Activated CD4-positive, CD25-positive, alpha-beta regulatory T cell (primary cell): ENCODE measurements at places on chromosomes 7 and 10.
A peak's percentile ranks its signal among the peaks of the same experiment; 100 is the strongest.

- no peak for DNase-seq
Measured at GRCh38 chr7:96246919-96247318, 75.0 kb downstream of the SLC25A13 start.

DNA sequence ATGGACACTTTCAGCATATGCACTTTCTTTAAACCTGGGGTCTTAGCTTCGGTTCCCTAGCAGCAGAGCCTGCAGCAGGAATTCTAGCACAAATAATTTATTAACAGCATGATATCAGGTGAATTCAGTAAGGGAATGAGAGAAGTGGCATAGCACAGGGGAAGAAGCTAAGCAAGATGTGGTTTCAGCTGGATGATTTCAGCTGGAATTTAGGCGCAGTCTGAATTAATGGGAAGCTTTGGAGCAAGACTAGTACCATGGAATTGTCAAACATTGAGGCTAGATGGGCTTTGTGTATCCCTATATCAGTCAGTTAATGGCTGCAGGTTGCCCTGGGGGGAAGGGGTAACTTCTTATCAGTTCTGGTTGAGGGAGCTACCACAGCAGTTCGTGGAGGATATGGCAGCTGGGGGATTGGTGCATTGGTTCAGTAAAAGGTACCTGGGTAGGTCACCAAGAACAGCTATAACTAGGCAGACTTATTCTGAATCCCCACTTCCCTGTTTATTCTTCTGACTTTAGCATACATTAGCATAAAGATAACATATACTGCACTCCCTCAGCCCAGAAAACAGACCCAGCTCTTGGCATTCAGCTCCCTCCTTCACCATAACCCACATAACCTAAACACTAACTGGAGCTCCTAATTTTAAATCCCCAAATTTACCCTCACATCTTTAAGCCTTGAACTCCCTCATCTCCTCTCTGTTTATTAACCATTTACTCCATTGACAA lies 46.8 kb upstream of the NAMPT start:
- no peak for DNase-seq

DNA sequence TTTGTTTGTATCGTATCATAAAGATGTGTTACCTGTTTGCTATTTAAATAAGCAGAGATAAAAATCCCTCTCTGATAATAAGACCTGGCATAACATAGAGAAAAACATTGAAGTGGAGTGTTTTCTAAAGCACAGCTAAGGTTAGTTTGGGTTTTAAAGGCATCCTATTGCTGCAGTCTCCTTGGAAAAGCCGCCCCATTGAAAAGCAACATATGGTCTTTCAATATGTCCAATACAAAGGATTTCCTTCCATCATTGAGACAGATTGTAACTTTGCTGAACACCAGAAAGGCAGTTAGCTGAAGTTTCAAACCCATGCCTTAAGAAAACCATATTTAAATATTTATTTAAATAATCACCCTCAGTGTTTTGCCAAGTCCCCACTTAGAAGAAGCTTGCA lies 898.5 kb upstream of the KCND2 start:
- DNase-seq: no peak

DNA sequence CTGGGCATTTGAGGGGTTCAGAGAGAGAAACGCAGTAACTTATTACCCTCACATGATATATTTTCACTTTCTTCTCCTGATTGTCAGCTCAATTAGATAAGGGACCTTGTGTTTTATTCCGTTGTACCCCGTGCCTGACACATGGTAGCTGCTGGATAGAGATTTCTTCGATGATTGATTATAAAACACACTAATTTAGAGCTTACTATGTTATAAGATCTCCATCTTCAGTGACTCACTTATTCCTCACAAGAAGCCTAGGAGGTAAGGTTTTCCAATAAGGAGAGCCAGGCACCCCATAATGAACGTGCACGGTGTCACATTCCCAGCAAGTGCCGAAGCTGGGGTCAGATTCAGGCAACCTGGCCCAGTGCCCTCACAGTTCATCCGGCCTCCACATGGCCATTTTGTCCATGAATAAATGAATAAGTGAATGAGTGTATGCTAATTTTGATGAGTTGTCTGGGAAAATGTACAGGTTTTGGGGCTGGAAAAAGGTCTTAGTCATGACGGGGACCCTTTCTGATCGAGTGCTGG lies 138.1 kb upstream of the CDCA7L start:
- DNase-seq: no peak

DNA sequence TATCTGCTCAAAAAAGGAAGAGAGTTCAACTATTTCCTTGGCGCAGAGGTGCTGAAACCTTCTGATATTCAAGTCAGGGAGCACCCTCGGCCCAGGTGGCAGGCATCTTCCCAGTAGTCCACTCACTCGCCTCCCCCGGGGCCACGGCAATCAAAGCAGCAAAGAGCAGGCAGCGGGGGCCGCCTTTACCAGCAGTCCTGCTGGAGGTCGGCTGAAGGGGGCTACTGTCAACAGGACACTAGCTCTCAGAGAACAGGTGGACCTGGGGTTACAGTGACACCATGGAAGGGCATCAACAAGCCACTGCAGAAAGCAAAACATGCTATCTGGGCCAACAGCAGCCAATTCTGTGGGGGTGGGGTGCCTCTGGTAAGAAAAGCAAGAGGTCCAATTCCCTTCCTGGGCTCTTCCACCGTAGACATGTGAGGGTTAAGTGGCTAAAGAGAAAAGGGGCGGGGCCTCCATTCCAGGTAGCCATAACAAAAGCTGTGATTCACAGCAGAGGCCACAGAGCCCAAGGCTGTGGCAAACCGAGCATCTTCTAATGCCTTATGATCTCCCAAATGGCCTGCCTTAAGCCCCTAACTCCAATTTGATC lies 9.4 kb downstream of the FZD9 start:
- DNase-seq: no peak

DNA sequence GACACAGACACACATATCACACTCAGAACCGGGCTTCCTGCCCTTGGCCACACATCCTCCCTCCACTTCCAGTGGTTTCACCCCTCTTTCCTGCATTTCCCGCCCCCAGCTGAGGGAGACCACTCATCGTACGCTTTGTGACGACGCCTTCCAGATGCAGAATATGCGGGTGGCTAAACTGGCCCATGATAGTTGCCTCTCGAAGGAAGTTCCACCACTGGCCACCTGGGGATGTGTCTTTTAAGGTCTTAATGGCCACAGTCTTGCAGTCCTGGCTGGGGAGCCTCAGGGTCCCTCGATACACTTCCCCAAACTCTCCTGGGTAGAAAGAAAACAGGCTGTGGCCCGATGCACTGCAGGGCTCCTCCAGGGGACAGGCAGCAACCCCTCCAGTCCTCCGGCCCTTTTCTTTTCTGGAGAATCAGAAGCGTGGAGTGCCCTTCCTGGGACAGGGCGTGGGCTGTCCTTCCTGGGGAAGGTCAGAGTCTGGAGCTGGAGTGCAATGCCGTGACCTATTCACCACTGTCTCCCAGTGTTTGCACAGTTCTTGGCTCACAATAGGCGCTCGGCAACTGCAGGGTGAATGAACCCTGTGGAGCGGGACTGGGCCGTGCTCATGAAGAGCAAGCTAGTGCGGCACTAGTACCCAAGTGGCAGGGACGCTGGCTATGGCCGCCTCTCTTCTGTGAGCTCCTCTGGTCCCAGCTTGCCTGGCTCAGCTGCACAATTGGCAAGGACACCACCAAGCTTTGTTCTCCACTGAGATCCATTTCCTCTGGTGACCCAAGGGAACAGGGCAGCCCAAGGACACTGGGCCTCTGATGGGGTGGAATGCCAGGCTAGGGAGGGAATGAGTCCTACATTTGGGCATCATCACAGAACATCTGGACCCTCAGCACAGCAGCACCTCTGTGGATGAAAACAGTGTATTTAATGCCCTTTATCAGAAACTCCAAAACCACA lies 13.2 kb downstream of the EPHA1 start:
- DNase-seq: no peak

DNA sequence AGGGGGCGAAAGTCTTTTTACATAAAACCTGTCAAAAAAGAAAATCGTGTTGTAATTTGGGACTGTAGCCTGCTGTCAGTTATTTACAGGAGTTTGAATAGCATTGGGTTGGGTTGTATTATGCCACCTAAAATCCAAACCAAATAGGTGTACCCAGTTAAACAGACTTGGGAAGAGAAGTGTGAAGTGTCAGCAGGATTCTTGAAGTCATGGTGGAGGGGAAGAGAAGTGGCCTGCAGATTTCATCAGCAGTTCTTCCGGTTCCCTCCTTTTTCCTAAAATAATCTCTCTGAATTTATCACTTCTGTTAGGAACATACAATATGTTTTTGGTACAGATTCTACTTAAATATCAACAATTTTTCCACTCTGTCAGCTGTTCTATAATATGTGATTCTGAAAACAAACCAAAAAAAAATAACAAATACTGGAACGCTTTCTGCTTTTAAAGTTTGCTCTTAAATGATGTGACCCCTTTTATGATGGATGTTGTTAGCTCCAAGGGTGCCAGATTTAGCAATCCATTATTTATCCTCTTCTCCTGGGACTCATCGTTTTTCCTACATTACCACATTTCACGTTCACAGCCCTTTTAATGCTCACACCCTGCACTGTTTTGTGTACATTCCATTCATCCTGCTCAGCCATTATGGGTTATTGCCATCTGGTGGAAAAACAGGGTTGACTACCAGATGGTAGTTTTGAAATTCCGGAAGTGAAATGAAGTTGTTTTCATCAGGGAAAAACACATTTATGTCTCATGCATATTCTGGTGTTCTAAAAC lies 18.7 kb upstream of the ARHGAP12 start:
- no peak for DNase-seq

GRCh38 chr7:139918480-139918879 lies 89.4 kb downstream of the TBXAS1 start:
- DNase-seq: no peak

- no peak for DNase-seq
Measured at GRCh38 chr7:128404143-128404681, 5.6 kb downstream of the IMPDH1 start.

DNA sequence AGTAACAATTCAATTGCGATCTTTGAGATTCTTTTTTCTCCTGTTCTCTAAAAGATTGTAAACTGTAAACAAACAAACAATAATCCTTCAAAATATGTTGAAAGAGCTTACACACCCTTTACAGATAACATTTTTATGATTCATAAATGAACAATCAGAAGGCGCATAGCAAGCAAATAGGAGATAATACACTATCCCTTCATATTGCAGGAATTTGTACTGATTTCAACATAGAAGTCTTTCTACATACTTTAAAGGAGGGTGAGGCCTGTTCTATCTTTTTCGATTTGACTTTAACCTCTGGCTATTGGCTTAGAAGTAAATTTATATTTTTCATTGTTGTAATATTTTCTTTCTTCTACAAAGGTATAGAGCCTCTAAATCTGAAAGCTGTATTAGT lies 57.2 kb downstream of the TFEC start:
- DNase-seq: no peak

GRCh38 chr10:12130237-12130872 lies 878 bp downstream of the SEC61A2 start:
- no peak for DNase-seq

DNA sequence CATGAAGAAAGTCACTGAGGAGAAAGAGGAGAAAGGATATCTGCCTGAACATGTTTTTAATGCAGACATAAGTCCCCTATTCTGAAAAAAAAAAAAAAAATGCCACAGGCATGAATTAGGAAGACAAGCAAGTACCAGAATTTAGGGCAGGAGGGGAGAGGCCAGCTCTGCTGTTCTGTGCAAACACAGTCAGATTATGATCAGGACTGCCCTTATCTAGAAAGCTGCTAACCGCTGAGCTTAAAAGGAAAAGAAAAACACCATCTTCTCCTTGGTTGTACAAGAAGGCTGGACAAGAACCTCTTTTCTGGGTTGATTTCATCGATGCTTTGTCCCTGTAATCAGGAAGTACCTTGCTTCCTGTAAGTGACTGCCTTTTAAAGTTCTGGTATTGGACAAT lies 15.3 kb upstream of the PWWP2B start:
- DNase-seq: no peak

- no peak for DNase-seq
Measured at GRCh38 chr10:126518218-126519080, 130.2 kb upstream of the ADAM12 start.

- DNase-seq: no peak
Measured at GRCh38 chr7:127983804-127984332, 47.4 kb downstream of the LRRC4 start.

DNA sequence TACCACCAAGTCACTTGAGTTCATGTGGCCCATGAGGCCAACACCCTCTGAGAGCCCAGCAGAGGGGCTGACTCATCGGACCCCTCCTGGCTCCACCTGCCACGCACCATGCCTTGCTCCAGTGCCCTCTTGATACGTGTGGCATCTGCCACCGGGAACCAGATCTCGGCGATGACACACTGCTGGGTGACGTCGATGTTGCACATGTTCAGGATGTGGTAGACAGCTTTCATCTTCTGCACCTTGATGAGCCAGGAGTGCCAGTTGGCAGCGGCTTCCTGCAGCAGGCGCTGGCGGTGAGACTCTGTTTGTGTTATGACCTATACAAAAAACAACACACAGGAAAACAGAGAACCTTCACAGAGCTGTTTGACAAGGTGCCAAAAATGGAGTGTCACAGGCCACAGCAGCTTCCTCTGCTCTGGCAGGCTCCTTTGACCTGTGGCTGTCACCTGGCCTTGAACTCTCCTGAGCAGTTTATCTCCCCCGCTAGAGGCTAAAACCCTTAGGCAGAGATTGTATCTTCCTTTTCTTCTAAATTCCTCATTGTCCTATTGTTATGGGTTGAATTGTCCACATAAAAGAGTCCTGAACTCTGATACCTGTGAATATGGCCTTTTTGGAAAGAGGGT lies 45.2 kb upstream of the TMEM213 start:
- DNase-seq: peak; percentile 57

DNA sequence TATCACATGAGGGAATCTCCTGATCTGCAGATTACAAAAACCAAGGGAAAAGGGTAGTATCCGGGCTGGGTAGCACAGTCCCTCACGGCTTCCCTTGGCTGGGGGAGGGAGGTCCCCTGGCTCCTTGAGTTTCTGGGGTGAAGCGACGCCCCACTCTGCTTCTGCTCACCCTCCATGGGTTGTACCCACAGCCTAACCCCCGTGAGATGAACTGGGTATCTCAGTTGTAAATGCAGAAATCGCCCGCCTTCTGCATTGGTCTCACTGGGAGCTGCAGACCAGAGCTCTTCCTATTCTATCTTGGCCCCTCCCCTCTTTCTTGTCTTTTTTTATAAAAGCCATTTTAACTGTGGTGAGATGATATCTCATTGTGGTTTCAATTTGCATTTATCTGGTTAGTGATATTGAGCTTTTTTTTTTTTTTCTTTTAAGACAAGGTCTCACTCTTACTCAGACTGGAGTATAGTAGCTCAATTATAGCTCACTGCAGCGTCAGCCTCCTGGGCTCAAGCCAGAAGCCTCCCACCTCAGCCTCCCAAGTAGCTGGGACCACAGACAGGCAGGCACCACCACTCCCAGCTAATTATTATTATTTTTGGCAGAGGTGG lies 87.8 kb downstream of the ABCC2 start:
- no peak for DNase-seq
